ENCODE measurements at places on chromosomes 2 and 18.
A peak's percentile ranks its signal among the peaks of the same experiment; 100 is the strongest.

DNA sequence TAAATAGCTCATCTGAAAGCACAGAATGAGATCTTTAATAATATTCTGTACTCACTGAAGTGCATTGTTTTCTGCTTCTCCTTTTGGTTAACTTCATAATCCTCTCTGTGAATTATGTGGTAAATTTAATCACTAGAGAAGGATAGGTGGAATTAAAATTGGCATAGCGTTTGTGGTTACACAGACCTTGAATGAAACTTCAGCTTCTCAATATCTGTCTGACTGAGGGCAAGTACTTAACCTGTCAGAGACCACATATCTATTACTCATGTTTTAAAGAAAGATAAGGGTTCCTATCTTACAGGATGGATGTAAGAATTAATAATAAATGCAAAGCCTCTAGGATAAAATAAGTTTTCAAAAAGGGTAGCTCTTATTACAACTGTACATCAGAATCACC, 861.8 kb downstream of the TRIB2 start:
- DNase-seq, result no peak

GRCh38 chr2:109528811-109529501, 84.8 kb downstream of the SEPTIN10 start:
- DNase-seq, result no peak

DNA sequence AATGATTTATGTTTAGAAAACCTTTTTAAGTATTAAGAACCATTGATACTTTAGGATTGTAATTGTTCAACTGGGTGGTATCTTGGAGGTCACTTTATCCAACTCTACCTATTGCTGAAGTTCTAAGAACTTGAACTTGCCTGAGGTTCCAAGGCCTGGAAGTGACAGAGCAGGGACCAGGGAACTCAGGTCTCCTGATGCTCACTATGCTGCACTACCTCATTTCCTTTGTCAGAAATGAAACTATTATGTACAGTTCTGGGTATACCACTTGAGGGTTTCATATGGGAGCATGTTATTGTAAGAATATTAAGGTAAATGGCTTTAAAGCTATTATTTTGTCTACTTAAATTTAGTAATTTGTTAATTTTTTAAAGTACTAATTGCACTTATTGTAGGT, 3.0 kb downstream of the MBD5 start:
- no peak for DNase-seq

DNA sequence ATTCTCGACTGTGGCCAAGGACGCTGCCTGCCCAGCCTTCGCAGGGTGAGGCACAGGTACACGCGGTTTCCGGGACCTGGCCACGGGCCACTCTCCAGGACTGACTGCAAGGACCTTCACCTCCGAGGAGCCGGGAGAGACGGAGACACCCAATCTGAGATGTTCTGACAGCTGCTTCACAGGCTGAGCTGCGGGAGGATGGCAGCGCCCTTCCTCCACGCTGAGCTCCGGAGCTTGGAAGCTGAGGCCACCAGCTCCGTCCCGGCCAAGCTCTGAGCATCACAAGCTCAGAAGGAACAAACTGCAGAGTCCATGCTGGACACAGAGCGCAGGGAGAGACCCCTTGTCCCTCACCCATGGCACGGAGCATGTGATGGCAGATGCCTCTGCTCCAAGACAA, 71.1 kb upstream of the CTDP1 start:
- no peak for DNase-seq

- no peak for DNase-seq
Observed at GRCh38 chr2:18465979-18466378, 94.5 kb downstream of the RDH14 start.

DNA sequence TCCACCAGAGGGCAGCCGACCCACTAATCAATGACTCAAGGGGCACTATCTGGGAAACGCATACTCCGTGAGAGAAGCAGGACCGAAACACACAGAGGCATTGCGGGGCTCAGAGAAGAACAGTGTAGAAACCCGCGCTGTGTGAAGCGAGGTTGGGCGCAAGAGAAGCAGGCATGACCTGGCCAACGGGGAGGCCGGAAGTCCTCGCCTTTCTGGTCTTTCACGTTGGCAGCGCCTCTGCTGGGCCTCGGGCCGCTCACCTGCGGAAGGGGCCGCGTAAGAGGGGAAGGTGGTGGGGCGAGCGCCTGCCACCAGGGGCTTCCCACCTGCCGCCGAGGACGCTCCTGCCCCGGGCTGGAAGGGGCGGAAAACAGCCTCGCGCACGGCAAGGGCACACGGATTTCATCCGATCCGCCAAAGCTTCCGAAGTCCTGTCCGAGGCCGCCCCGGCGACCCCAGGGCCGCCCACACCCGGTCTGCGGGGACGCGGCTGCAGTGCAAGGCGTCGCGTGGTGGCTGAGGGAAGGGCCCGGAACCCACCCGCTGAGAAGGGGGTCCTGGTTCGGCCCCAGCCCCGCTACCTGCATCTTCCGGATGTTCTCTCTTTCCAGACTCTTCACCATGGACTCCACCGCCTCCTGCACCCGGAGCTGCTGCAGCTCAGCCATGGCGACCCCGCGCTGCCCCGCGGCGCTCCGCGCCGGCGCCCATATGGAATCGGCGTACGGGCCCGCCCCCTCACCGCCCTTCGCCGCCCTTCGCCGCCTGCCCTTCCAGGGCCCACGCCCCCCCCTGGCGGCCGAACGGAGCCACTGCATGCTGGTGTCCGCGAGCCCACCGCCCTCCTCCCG, at the start of gene FAM136A:
FAM136A (minus strand) TSS at position 724 of the 851 bp plus-strand sequence; CDS start at position 668, 56 bp downstream.
- DNase-seq, result peak; percentile 84

DNA sequence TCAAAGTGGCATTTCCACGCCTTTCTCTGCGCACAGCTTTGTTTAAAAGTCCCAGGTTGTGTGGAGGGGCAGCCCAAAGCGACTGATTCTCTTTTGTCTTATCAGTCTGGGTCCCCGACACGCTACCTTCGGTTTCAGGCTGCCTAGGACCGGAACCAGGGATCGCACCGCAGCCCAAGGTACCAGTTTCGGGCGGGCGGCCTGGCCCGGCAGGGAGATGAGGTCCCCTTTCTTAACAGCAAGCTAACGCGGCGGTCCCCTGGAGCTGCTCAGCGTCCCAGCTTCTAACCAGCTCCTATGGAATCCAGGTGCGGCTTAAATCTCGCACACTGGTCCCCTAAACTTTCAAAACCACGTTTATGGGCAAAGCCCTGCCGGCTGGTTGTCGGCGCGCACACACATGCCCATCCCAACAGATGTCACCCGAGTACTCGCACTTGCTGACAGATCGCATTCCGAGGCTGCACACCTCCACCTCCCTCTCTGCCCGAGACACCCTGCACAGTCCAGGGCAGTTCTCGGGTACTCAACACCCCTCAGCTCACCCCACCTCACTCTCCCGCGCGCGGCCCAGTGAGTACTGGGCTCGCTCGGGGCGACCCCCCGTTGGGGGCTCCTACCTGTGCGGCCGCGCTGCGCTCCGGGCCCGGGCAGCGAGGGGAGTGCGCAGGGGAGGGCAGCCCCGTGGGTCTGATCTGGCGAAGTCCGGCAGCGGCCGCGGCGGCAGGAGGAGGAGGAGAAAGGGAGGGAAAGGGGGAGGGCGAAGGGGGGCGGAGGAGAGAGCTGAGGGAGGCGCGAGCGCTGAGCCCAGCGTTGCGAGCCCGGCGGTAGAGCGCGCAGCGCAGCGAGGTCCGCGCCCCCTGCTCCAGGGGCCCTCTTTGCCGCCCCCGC, at the start of gene EFEMP1:
EFEMP1 (minus strand) TSS at position 692 of the 891 bp plus-strand sequence. CDS start 1,342 bp downstream, outside the sequence.
- DNase-seq, result peak; percentile 68
